Mammary microvascular endothelial cell (primary cell): ENCODE measurements at places on chromosomes 6 and 20. TPM values are rescaled to one million over a fixed set of nuclear protein-coding genes. Genes with fewer than 3 reads are reported as not detected.

FERMT1 gene
- 3.9 and 4.0 TPM in 2 replicates for total RNA-seq

JAG1 gene
- 88.9 and 96.5 TPM in 2 replicates for total RNA-seq

F13A1 gene
- under 0.01 TPM in 1 of 2 replicates, not detected in the other for total RNA-seq

BMP7 gene
- not detected in 2 replicates for total RNA-seq

FNDC1 gene
- total RNA-seq = not detected in 2 replicates

MATN4 gene
- 0.20 TPM in 1 of 2 replicates, not detected in the other for total RNA-seq

OR10C1 gene
- total RNA-seq = not detected in 2 replicates

TINAG gene
- total RNA-seq = not detected in 2 replicates

PRKN gene
- 0.13 and 0.34 TPM in 2 replicates for total RNA-seq

EEF1A2 gene
- total RNA-seq = 0.20 and 0.40 TPM in 2 replicates

ABCF1 gene
- 48.7 and 53.4 TPM in 2 replicates for total RNA-seq

TTLL9 gene
- not detected in 2 replicates for total RNA-seq
